PC-3 (cell line): ENCODE measurements at places on chromosomes 6 and 20. TPM values are rescaled to one million over a fixed set of nuclear protein-coding genes. Genes with fewer than 3 reads are reported as not detected.

- no peak for DNase-seq
Measured at GRCh38 chr6:143333749-143334520, 116.6 kb downstream of the ADAT2 start.

CGA gene
- not detected in 2 replicates for total RNA-seq

DNA sequence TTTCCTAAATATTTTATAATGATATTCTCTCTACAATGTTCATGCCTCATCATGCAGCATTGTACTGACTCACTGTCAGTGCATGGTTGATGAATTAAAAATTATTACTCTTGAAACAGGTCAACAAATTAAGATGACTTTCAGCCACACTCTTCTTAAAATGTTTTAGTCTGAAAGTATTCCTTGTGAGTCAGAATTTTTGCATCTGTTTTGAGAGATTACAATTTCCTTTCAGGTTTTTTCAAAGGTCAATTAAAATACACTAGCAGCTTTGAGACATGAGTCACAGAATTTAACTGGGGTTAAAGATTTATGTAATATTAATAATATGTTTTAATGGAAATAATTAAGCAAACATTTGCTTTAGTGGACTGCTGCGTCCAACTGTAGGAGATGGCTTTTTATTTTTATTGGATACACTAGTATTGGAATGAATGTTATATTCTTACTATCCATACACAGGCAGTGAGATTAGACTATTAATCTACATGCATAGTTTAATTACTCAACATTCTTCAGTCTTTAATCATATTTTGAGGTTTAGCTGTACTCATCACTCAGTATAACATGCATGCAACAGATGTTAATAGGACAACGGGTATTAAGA is 9.7 kb downstream of the COL12A1 start:
- DNase-seq, result peak; percentile 57

- no peak for DNase-seq
Measured at GRCh38 chr6:121216928-121217327, 117.4 kb downstream of the TBC1D32 start.

ARMC12 gene
- total RNA-seq, result 0.75 TPM in 1 of 2 replicates, not detected in the other

SRSF3 gene
- 206 and 297 TPM in 2 replicates for total RNA-seq

- no peak for DNase-seq
Measured at GRCh38 chr6:73858376-73858775, 162.4 kb downstream of the CD109 start.

GRCh38 chr6:130760006-130760405 is 67.2 kb upstream of the SMLR1 start:
- peak; percentile 66 for DNase-seq

DNA sequence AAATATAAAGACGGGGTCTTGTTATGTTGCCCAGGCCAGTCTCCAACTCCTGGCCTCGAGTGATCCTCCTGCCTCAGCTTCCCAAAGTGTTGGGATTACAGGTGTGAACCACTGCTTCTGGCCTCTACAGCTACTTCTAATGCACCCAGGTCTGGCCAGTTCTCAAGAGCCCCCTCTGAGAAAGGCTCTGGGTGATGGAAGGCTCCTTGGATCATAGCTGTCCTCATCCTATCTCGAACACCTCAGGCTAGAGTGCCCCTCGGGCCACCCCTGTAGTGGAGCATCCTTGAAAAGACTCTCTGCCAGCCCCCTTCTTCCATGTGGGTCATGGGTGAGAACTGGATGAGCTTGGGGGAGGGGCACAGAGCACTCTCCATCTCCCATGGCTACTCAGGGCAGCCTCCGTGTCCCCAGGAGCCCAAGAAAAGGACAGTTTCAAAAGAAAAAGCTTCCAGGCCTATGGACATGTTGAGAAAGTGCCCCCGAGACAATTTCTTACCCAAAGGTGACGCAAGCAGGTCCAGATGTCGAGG is 714 bp upstream of the MYLK2 start:
- no peak for DNase-seq

- DNase-seq, result no peak
Measured at GRCh38 chr6:140379919-140380318, 1005.5 kb upstream of the CITED2 start.

GRCh38 chr20:49447946-49448809 is 34.3 kb downstream of the KCNB1 start:
- DNase-seq, result no peak

DNA sequence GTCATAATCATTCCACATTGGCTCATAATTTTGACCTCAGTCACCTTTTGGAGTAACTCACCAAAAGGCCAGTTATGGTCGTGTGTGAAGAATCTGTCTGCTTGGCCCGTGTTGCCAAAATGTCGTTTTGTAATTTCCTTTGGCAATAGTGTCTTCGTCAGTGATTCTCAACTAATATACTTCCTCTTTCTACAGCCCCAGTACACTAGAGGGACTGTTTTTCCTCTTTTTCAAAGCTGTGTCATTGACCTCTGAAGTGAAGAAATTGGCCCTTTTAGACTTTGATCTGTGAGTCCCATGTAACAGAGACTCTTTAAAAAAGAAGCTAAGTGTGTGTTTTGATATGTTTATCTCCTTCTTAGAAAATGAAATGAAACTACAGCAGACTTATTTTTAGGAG is 5.2 kb downstream of the FOXO3 start:
- peak; percentile 45 for DNase-seq

- no peak for DNase-seq
Measured at GRCh38 chr6:110488606-110489190, 12.3 kb upstream of the SLC22A16 start.

DNA sequence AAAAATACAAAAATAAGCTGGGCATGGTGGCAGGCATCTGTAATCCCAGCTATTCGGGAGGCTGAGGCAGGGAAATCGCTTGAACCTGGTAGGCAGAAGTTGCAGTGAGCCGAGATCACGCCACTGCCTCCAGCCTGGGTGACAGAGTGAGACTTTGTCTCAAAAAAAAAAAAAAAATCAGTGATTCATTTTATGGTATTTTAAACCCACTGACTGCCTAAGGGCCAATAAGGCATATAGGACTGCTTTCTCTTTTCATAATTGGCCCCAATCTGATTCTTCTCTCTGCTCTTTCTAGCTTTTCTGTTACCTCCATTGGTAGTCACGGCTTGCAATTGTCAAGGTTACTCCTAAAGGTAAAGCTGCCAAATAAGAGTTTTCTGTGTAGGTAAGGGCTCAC is 60.2 kb upstream of the ADGRF1 start:
- no peak for DNase-seq

IL22RA2 gene
- total RNA-seq, result not detected in 2 replicates

GRCh38 chr6:12353731-12354130 is 63.6 kb downstream of the EDN1 start:
- no peak for DNase-seq

GRIK2 gene
- 0.55 and 2.8 TPM in 2 replicates for total RNA-seq
